Mesothelial cell of epicardium (in vitro differentiated cells): ENCODE measurements at places on chromosomes 1 and 21. TPM values are rescaled to one million over a fixed set of nuclear protein-coding genes. Genes with fewer than 3 reads are reported as not detected.

DNA sequence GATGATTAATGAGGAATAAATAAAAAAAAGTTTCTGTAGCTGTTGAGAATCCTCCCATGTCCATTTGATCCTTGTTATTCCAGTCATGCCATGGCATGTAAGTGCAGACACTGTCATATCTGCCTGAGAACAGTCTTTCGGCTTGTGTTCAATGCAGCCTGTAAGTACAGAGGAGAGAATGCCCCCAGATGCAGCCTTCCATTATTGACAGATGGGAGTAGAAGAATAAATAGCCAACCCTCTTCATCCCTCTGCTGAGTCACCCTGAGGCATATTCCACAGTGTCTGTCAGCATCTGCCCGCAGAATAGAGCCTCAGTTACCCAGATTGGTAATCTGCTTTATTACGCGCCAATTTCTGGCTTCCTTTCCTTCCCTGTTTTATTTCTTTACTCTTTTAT, 139.4 kb downstream of the LRRC7 start:
- no peak for DNase-seq

- DNase-seq = peak; percentile 78
Observed at GRCh38 chr1:173429471-173430402, 47.4 kb upstream of the PRDX6 start.

Gene MIER1
- 34.3 to 39.9 TPM (median 36.5 TPM) in 3 replicates for total RNA-seq

Gene CGN
- total RNA-seq = 37.5 to 39.1 TPM (median 38.9 TPM) in 3 replicates

Gene LAMB3
- total RNA-seq = 34.7 to 37.0 TPM (median 37.0 TPM) in 3 replicates

Gene TGFB2
- 45.3 to 51.0 TPM (median 50.6 TPM) in 3 replicates for total RNA-seq
